ENCODE measurements at places on chromosomes 12 and 14.

GRCh38 chr12:84789184-84789583 is 123.4 kb downstream of the SLC6A15 start:
- no peak for DNase-seq

DNA sequence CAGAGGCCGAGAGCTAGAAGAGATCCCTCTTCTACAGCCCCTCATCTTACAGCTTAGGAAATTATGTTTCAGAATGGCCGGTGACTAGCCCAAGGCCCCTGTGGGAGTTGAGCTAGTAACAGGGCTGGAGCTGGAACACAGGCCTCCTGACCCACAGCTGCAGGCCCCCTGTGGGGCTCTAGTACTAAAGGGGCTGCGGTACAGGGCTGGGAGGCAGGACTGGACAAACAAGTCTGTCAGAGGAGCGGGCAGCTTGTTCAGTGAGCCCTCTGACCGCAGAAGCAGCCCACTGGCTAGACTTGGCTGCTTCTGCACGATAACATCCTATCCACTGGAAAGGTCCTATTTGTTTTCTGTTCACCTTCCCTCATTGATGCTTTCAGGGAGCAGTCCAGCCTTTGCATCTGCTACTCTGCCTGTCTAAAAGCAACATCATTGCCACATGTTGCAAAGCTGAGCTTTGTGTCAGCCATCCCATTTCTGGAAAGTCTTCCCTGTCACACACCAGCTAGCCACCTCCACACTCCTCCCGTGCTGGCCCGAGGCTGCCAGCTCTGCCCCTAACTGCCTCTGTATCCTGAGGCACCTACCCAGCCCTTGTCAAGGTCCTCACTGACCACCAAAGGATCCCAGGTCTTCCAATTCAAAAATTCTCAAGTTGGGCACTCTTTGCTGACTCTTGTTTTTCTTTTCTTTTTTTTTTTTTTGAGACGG is 10.2 kb downstream of the PSMC1 start:
- DNase-seq, result no peak

DNA sequence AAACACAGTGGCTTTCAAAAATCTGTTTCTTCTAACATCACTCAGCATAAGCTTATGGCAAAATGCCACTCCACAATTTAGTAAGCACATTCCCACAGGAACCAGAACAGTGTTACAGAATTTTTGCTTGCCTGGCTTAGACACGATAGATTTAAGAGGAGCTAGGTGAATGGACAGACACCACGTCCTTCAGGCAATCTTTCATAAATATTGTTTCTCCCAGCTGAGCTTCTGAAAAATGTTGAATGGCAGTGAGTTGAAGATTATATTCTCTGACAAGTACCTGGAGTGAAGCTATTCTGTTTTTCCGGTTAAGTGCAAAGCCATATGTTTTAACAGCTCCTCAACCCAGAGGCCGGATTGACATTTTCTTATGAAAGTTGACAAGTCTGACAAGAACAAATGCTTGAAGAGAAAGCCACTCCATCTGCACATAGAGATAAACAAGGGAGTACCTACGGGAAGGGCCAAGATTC is 102.0 kb downstream of the FSCB start:
- DNase-seq, result no peak

GRCh38 chr12:54187075-54187474 is 1.7 kb downstream of the SMUG1 start:
- no peak for DNase-seq

- DNase-seq, result peak; percentile 65
These were observed 62.4 kb downstream of the ADCK1 start for GRCh38 chr14:77862154-77862786.

GRCh38 chr12:43208221-43208620 is 343.8 kb downstream of the ADAMTS20 start:
- no peak for DNase-seq

All from anterior cingulate cortex (tissue), 58 donors.